ENCODE measurements at places on chromosomes 2 and 18.

GRCh38 chr18:79410731-79411613 is 15.2 kb downstream of the NFATC1 start:
- DNase-seq: no peak

GRCh38 chr2:241774419-241775222 is 2.0 kb upstream of the GAL3ST2 start:
- DNase-seq: peak; percentile 83

- peak; percentile 52 for DNase-seq
These were observed 206.9 kb downstream of the TNS1 start for GRCh38 chr2:217795706-217796465.

- DNase-seq: no peak
These were observed 8.2 kb upstream of the CCDC74A start for GRCh38 chr2:131519466-131519865.

- no peak for DNase-seq
These were observed 65.1 kb downstream of the COA5 start for GRCh38 chr2:98543214-98543613.

GRCh38 chr18:37321582-37322491 is 243.8 kb downstream of the CELF4 start:
- no peak for DNase-seq

GRCh38 chr2:32135409-32135808 is 30.3 kb upstream of the SLC30A6 start:
- DNase-seq: peak; percentile 79

DNA sequence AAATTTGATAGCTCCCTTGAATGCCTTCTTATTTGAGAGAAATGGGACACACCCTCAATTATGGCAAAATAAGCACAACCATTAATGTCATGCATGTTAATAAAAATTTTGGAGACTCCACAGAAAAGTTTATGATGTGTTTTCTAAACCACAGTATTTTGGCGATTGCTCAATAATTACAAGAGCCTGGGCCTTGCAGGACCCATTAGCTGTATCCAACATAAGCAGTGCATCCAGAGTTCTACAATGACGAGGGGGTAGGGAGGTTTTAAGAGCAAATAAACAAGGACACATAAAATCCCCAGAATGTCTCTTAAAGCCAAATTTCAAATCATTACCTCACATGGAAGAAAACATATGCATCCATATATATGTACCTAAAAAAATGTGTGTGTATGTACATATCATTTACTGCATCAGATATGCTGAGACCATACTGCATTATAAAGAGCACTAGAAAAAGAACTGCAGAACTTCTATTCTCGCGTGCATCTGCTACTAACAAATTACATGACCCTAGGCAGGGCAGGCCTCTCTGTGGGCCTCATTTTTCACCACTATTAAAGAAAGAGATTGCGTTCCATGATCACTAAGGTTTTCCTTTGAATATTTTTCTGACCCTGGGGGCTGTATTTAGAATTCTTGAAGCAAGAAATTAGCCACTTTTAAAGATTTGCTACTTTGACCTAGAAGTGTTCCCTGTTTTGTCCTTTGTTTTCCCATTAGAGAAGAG is 38.0 kb downstream of the CMPK2 start:
- peak; percentile 9 for DNase-seq
